ENCODE measurements at places on chromosomes 7 and 10. TPM values are rescaled to one million over a fixed set of nuclear protein-coding genes. Genes with fewer than 3 reads are reported as not detected.

The TAC1 gene
- 11.1 TPM for total RNA-seq

The ELFN1 gene
- total RNA-seq: 0.37 TPM

The BAMBI gene
- total RNA-seq: 51.3 TPM

The OR2A1 gene
- total RNA-seq: not detected

The EIF4EBP2 gene
- total RNA-seq: 28.7 TPM

The TBC1D12 gene
- 4.1 TPM for total RNA-seq

The MMD2 gene
- not detected for total RNA-seq

The TMEM130 gene
- total RNA-seq: 2.5 TPM

The TBXAS1 gene
- total RNA-seq: 14.5 TPM

The TAS2R3 gene
- total RNA-seq: 0.08 TPM

The PLA2G12B gene
- not detected for total RNA-seq

The TMEM72 gene
- total RNA-seq: not detected

The ELN gene
- not detected for total RNA-seq

The CYP2C9 gene
- total RNA-seq: not detected

The DOCK1 gene
- total RNA-seq: 28.9 TPM

DNA sequence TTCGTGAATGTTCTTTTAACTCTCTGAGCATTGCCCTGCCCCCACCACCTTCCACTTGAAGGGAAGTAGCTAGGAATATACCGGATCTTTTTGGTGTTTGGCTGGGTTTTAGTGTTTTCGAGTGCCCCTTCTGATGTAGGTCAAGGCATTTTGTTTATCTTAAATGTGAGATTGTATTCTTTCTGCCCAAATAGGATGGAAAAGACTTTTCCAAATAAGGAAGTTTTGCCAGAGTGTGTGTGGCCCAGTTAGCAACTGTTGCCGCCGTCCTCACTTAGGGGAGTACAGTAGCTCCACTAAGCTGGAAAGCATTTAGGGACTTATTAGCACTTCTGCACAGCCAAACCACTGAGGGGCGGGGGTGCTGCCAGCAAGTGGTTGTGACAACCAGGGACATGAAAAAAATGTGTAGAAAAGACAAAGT lies 29.8 kb upstream of the VCL start:
- DNase-seq: peak; percentile 59

GRCh38 chr10:7533657-7534479 lies 123.0 kb upstream of the SFMBT2 start:
- no peak for DNase-seq

- DNase-seq: peak; percentile 31
Observed at GRCh38 chr10:132591166-132591971, 53.8 kb downstream of the INPP5A start.

DNA sequence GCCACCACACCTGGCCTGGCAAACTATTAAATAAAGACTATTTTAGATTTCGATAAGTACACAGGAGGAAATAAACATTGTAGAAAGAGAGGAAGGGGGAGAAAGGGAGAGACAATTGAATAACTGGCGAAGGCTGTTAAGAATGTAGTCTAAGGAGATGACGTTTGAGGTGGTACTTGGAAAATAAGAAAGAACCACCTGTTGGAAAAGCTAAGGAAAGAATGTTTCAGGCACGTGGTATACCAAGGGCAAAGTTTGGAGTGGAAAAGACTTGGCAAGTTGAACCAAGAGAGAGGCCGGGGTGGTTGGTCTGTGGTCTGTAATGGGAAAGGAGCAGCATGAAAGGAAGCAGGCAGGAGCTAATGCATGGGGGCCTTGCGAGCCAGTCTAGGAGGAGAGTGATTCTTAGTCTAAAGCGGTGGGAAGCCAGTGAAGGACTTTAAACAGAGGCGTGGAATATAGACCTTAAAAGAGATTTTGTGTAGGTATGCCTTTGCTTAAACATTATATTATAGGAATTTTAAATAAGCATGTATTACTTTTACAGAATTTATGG lies 9.4 kb downstream of the ING3 start:
- DNase-seq: no peak

- no peak for DNase-seq
Observed at GRCh38 chr7:69208848-69209247, 389.4 kb upstream of the AUTS2 start.

DNA sequence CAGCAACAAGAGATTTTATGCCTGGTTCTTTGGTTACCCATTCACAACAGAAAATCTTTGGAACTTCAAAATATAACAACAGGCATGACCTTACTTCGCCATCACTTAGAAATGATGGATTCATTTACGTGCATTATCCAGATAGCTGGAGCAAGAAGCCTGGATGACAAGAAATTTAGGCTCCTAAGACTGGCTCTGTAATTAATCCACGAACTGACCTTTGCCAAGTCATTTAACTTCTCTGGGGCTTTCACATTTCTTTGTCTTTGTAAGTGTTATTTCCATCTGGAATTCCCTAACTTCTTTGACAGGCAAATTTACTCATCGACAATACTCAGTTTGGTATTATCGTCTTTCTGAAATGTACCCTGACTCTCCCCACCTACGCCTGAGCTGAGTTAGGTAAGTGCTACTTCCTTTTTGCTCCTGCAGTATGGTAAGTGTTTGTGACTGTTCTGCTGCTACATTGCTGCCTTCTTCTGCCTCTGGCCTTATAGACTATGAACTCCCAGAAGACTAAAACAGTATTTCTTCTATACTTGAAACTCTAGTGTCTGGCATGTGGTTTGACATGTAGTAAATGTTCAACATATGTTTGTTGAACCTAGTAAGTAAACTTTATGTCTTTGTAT lies 5.5 kb upstream of the MDFIC start:
- no peak for DNase-seq

GRCh38 chr7:150962553-150963399 lies 15.3 kb downstream of the KCNH2 start:
- no peak for DNase-seq

- peak; percentile 57 for DNase-seq
Observed at GRCh38 chr7:121107923-121108498, 119.5 kb downstream of the CPED1 start.

- no peak for DNase-seq
Observed at GRCh38 chr7:22316914-22317313, 40.0 kb downstream of the RAPGEF5 start.

GRCh38 chr10:44975431-44976331 lies 2.9 kb downstream of the DEPP1 start:
- DNase-seq: peak; percentile 88

DNA sequence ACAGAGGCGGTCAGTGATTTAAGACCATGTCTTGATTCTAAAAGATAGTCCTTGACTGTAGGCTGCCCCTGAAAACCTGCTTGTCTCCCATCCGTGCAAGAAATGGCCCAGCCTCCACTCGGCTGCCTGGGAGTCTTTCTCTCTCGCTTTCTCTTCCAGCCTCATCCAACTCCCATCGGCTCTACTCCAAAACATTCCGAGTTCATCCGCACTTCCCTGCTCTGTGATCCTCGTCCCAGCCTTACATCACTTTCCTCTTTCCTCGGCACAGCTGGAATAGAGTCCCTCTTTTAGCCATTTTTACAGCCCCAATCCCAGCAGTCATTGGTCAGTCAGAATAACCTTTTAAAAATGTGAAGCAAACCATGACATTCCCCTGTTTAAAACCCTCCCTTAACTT lies 135.1 kb downstream of the TAX1BP1 start:
- DNase-seq: no peak

GRCh38 chr7:107179326-107180164 lies 10.7 kb downstream of the HBP1 start:
- DNase-seq: no peak

DNA sequence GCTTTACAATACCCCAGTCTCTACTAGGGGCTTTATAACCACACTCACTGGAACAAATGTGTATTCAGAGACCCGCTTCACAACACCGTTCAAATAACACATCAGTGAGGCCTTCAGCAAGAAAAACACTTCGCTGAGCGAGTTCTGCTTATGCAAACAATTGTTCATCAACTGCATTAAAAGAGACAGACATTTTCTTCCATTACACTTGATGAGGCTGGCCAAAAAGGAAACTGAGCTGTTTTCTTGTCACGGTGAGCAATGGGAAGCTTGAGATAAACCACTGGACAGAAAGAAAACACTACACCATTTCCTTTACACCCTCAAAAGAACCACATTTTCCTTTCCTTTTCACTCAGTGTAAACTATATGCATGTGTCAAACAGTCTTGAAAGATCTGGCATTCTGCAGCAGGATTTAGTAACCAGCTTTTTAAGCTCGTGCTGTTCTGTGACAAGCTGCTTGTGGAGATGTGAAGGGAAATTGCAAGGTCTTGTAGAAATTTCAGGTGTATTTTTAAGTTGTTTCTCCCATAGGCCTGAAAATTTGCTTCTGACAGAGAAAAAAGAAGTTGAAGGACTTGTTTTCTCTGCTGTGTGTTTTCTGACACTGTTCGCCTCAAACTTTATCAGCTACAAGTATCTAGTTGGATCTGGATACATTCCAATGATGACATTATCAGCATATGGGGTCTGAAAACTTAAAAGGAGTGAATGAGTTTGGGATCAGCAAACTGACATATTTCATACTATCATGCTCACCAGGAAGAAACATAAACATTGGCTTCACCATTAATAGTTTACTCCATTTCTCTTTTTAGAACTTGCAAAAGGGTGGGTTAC lies 693.1 kb downstream of the PARD3 start:
- no peak for DNase-seq

DNA sequence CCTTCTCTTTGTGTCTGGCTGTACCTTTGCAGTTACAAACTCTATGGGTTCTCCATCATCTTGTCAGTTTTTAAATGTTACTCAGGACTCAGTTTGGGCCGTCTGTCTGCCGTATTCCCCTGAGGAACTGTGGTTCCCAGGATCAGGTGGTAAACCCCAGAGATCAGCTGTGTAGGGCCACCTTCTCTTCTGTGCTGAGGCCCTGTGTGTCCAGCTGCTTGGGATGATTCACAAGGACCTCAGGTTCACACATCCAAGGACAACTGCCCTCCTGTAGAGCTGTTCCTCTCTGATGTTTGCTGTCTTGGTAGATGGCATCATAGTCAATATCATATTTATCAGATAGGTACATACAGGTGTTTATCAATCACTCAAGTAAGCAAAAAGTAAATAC lies 24.5 kb downstream of the CUL1 start:
- no peak for DNase-seq

DNA sequence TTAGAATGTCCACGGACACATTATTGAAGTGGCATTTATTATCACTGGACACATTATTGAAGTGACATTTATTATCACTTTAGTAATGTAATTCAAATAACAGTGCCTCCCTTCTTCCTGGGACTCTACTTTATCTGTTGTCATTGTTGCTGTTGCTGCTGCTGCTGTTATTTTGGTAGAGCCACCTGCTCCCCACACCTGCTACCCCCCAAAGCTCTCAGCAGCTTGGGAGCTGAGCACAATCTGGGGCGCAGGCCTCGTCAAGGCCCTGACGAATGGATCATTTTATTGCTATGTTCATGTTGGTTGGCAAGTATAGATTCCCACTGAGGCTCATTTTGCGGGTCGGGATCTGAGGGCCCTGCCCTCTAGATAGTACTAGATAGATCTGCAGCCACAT lies 24.8 kb downstream of the FIGNL1 start:
- DNase-seq: no peak

DNA sequence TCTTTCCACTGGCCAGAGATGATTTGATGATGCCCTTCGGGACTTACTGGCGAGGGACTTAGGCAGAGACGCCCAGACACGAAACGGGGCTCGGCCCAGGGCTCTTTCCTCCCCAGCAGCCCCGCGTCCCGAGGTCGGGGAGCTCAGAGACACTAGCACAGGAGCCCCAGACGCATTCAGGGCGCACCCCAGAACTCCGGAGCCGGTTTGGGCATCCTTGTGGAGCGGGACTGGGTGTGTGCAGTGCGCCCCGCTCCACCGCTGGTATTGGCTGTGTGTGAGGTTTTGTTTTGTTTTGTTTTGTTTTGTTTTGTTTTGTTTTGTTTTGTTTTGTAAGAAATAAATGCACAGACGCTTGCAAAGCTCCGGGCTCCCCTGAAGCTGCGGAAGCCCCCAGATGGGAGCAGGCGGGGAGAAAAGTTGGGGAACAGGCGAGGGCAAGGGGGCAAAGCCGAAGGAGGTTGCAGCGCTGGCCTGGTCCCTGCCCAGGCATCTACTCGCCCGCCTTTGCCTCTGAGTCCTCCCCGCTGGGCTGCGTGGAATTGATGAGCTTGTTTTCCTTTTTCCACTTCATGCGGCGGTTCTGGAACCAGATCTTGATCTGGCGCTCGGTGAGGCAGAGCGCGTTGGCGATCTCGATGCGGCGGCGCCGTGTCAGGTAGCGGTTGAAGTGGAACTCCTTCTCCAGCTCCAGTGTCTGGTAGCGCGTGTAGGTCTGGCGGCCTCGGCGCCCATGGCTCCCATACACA lies 1.9 kb upstream of the HOXA5 start:
- DNase-seq: no peak

DNA sequence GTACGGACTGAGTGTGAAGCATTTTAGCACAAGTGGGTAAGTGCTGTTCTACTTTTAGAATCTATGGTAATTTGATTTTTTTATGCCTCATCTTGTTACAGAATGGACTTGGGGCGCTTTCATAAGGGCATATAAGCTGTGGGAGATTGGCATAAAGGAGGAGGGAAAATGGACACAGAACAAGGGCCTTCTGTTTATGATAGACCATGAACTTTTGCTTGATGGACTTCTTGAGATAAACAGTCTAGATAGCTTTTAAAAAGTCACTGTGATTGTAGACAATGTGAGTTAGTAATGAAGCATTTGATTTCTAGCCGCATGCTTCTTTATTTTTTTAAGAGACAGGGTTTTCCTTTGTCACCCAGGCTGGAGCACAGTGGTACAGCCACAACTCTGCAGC lies 2.0 kb downstream of the ZSCAN21 start:
- no peak for DNase-seq

DNA sequence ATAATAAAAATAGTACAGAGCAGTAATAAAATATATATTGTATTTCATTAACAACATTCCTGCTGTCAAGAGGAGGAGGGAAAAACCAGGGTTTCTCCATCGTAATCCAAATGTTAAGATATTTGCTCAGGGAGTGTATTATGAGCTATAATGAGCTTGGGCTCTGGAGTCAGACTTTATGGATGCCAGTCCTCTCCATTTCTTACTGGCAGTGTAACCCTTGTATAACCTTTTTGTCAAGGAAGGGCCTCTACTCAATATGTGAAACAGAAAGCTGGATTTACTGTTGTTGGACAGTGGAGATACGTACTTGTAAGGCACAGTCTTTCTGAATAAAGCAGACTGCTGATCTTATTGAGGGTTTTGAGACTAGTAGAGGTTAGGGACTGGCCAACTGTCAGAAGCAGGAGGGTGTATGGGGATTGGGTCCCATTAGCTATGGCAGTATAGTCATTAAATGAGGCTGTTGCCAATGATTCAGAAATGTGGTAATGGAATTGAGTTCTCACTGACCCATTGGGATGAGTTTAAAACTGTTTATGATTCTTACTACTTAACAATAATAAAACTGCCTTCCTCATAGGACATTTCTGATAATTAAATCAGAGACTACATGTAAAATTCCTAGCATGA lies 56.5 kb downstream of the ZNF277 start:
- no peak for DNase-seq

- DNase-seq: no peak
Observed at GRCh38 chr10:31321396-31321941, 2.5 kb downstream of the ZEB1 start.

DNA sequence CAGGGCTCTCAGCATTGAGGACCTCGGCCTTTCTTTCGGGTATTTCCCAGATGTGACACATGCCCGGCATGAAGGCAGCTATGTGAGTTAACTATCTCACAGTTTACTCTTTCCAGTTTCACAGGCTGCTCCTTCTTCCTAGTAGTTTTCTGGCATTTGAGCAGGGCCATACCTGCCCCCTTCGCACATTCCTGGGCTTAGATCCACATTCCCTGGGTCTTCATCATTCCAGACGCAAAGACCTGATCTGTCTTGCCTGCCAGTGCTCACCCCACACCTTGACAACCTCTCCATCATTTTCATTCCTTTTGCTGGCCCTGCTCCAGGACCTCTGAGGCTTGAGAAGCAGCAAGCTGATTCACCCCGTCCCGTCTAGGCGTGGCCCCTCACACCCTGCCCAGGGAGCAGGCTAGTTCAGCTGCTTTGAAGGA lies 227.5 kb downstream of the WDR11 start:
- DNase-seq: no peak
